ENCODE measurements at places on chromosomes 7 and 10.

DNA sequence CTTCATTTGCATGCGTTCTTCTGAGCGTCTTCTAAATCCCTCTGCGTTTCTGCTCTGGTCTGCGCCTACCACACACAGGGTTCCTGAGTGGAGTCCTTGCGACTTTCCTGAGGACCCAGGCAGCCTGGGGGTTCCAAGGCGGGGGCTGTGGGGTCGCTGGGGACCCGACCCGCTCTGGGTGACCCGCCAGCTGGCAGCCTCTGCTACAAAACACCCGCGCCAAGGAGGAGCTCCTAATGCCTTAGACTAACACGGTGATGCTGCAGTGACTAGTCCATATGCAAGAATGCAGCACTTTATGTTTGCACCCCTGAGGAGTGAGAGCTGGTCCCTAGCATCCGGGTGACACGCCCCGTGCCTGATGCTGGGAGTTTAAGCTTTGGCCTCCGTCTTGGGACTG lies 367.0 kb upstream of the POM121L12 start:
- H3K36me3 ChIP-seq = no peaks in the 10 kb centered on the region
- no peak for DNase-seq
- H3K27me3 ChIP-seq = no peaks in the 10 kb centered on the region
- H3K27ac ChIP-seq = no peak overlapping the region

- DNase-seq = no peak
- H3K4me3 ChIP-seq = no peak overlapping the region
- peaks cover 20% of the 10 kb centered on the region for H3K36me3 ChIP-seq
- peaks cover 26% of the 10 kb centered on the region for H3K27me3 ChIP-seq
Measured at GRCh38 chr7:116261904-116262303, 51.6 kb downstream of the TES start.

GRCh38 chr7:38335128-38335491 lies 61.7 kb upstream of the TARP start:
- H3K27ac ChIP-seq = no peak overlapping the region
- DNase-seq = no peak
- peaks cover 38% of the 10 kb centered on the region for H3K4me1 ChIP-seq
- H3K36me3 ChIP-seq = no peaks in the 10 kb centered on the region
- H3K4me3 ChIP-seq = peak overlapping the region; percentile 28
- H3K27me3 ChIP-seq = peaks cover 3% of the 10 kb centered on the region

DNA sequence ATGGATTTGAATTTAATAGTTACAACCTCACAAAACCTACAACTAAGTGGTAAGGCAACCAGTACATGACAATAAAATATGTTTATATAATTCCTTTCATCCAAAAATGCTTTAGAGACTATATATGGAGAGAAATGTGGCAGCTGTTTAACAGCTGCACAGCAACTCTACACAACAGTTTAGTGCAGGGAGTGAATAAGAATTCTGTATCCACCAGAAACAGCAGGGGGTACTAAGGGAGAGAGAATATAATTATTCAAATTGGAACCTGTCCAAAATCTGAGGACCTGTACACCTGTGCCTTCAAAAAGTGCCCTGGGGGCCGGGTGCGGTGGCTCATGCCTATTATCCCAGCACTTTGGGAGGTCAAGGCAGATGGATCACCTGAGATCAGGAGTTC lies 49.6 kb downstream of the POLL start:
- DNase-seq = no peak
- H3K36me3 ChIP-seq = peaks cover 6% of the 10 kb centered on the region
- H3K4me1 ChIP-seq = peaks cover 5% of the 10 kb centered on the region
- H3K27me3 ChIP-seq = no peaks in the 10 kb centered on the region
- H3K4me3 ChIP-seq = no peak overlapping the region
- H3K27ac ChIP-seq = no peak overlapping the region

GRCh38 chr10:71984809-71985388 lies 20.7 kb downstream of the CHST3 start:
- H3K36me3 ChIP-seq = no peaks in the 10 kb centered on the region
- no peak overlapping the region for H3K27ac ChIP-seq
- peaks cover 12% of the 10 kb centered on the region for H3K27me3 ChIP-seq
- peaks cover 10% of the 10 kb centered on the region for H3K4me1 ChIP-seq

DNA sequence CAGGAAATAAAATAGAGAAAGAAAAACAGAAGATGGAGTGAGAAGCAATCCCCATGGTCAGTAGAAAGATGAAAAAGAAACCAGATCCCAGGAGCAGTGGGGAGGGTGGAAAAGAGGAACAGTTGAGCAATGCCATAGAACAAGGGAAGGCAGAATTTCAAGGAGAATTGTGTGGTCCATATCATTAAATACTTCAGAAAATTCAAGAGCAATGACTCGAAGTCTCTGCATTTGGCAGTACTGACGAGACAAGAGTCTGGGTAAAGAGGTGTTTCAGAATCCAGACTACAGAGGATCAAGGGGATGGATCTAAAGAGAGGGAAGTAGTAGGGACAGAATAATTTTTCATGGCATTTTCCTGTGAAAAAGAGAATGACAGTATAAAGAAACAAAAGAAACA lies 512.6 kb downstream of the PHTF2 start:
- no peak overlapping the region for H3K27ac ChIP-seq
- no peaks in the 10 kb centered on the region for H3K4me1 ChIP-seq
- no peaks in the 10 kb centered on the region for H3K27me3 ChIP-seq
- H3K36me3 ChIP-seq = no peaks in the 10 kb centered on the region

- H3K27ac ChIP-seq = no peak overlapping the region
- no peaks in the 10 kb centered on the region for H3K27me3 ChIP-seq
- DNase-seq = no peak
- no peaks in the 10 kb centered on the region for H3K4me1 ChIP-seq
Measured at GRCh38 chr10:64271983-64272382, 750.8 kb downstream of the REEP3 start.

- no peak for DNase-seq
- peaks cover 72% of the 10 kb centered on the region for H3K27me3 ChIP-seq
- H3K27ac ChIP-seq = no peak overlapping the region
- peaks cover 20% of the 10 kb centered on the region for H3K4me1 ChIP-seq
Measured at GRCh38 chr10:30043476-30044270, 15.7 kb downstream of the JCAD start.

DNA sequence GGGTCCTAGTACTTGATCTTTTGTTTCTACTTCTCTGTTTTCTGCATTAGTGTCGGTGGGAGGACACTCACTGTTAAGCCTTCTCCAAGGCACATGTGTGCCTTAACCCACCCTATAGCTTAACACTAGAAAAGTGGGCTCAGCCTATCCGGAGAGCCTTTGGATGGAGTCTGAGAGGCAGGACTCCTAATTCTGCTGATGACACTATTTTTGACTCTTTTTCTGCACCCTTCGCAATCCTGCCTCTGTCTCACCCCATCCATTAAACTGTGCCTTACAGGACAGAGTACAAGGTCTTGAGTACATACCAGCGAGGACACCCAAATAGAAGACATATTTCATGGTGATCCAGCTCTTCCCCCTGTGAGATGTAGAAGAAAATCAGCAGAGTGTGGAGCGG lies 577 bp downstream of the PRSS37 start:
- no peaks in the 10 kb centered on the region for H3K36me3 ChIP-seq
- H3K27ac ChIP-seq = no peak overlapping the region
- H3K27me3 ChIP-seq = no peaks in the 10 kb centered on the region
